Activated CD4-positive, alpha-beta T cell treated with anti-CD3 and anti-CD28 coated beads, Interleukin-2, amount 50 U/mL, for 48 hours (primary cell): ENCODE measurements at places on chromosomes 5 and 9.
A peak's percentile ranks its signal among the peaks of the same experiment; 100 is the strongest.

DNA sequence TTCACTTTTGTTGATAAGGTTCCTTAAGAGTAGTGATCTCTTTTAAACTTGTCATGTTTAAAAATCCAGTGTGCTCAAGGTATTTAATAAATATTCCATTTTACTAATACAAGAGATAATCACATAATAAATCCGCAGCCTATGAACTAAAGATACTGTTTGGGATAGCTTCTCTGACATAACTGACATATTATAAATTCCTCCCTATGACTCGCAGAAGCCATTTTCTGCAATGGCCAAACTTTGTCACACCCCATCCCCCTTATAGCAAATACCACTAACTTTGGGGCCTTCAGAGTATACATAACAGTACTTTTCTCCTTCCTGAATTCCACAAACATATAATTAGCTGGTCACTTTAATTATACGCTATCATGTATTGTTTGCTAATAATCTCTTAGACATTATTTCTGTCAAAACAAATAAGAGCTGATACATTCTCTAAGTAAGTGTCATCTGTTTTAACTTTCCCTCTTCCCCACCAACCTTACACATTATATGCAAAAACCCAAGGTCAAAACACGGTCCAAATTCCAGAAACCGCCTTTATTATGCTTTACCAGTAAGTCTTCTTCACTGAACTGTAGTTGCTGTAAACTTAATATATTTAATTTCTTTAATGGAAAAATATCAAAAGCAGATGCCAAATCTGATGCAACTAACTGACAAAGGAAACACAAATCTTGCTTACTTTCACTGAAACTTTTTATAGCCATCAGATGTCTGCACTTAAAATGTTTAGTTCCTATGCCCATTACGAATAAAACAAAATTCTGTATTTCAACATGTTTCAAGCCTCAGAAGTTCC, 971 bp downstream of the TMEM267 start:
- DNase-seq, result no peak

- DNase-seq, result no peak
Measured at GRCh38 chr9:75096796-75097195, 8.5 kb downstream of the OSTF1 start.

DNA sequence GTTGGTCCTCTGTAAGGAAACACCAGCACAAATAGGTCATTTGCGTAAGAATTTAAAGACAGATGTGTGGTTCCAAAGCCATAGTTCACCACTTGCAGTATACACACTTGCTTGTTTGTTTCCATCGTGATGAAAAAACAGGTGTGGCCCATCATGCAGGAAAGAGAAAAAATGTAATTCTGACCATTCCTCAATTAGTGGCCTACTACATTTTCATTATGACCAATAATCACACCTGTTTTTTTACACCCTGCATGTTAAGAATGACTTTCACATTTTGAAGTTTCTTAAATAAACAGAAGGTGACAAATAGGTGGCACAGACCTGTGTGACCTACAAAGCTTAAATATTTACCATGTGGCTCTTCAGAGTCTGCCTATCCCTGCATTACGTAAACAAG, 2.2 kb upstream of the ICE1 start:
- no peak for DNase-seq

- DNase-seq, result no peak
Measured at GRCh38 chr9:115115924-115116323, 2.0 kb downstream of the TNC start.

DNA sequence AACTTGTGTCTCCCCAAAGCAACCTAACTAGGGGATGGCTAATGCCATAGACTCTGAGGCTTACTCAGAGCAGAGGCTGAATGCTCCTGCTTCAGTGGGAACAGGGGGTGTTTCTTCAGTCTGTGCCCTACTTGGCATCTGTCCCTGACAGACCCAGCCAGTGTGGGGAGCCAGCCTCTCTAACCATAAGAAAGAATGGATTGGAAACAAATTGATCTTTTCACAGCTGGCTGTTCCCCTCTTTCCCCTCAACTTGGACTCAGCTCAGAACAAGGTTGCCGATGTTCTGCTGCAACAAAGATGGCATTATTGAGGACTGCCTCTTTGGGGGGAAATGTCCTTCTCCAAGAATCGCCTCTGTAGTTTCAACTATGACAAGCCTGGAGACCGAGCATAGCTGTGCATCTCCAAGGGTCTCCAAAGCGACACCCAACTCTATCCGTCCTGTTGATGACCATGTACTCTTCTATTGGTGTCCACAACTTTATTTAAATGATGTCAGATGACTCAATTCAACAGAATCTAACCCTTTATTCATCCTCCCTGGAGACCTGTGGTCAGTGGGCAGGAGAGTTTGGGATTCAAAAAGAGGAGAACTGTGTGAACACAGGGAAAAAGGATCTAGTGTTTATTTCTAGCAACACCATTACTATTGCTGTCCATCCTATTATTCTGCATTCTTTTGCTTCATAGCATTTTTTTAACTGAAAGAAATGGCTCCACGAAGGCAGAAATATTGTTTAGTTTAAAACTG, 24.7 kb upstream of the TNC start:
- DNase-seq, result no peak

- no peak for DNase-seq
Measured at GRCh38 chr9:111604054-111604615, 4.7 kb upstream of the PTGR1 start.

- DNase-seq, result no peak
Measured at GRCh38 chr5:69454460-69455249, 37.9 kb upstream of the OCLN start.

GRCh38 chr9:122261469-122261881, 3.2 kb downstream of the RBM18 start:
- DNase-seq, result no peak

DNA sequence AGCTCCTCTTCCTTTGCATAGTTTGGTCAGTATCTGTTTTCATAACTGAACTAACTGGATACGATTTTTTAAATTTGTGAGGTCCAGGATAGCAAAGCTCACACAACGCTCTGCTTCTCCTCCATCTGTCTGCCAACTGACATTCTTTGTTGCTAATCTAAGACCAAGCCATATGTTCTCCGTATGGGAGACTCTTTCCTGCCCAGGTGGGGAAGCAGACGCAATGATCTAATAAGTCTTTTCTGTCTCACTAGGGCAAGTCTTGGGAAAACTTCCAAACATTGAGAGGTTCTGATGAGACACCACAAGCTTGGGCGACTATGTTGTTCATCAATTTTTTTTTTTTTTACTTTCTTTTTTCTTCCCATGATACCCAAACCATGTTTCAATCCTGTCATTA, 558.5 kb downstream of the EFNA5 start:
- no peak for DNase-seq

GRCh38 chr5:10471677-10472076, 30.0 kb downstream of the ROPN1L start:
- DNase-seq, result no peak

DNA sequence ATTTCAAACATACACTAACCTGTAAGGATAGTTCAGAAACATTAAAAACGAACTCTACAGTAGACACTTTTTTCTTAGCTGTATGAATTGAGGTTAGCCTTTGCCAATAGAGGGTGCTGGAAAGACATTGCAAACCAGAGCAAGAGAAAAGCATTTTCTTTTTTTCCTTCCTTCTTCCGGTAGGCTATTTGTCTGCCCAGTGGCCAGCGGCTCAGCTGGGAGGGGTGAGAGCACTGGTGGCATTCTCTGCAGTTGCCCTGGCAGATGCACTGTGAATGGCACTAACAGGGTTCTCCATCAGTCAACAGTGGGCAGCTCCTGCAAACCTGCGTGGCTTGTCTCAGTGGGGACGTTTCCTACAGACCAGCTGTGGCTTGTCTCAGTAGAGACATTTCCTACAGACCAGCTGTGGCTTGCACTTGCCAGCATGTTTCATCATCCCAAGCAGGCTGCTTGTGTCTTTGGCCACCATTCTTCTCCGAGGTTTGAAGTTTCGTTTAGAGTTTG, 984.5 kb upstream of the CDH18 start:
- DNase-seq, result no peak

DNA sequence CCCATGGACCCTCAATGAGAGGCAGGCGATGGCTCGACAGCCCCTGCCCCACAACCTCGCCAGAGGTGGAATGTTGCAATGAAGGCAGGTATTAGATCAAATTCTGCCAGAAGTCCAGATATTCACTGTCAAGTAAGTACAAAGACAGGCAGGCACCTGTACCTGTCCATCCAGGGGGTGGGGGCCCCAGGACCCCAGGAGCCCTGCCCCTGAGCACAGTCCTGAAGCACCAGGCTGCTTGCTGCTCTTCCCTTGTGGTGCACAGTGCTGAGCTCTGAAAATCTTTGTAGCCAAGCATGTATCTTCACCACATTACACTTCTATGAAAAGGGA, 26.2 kb upstream of the HMCN2 start:
- DNase-seq, result no peak

GRCh38 chr5:53219174-53219573, 109.6 kb upstream of the MOCS2 start:
- DNase-seq, result no peak

- DNase-seq, result no peak
Measured at GRCh38 chr9:100581661-100582060, 3.8 kb downstream of the CAVIN4 start.

DNA sequence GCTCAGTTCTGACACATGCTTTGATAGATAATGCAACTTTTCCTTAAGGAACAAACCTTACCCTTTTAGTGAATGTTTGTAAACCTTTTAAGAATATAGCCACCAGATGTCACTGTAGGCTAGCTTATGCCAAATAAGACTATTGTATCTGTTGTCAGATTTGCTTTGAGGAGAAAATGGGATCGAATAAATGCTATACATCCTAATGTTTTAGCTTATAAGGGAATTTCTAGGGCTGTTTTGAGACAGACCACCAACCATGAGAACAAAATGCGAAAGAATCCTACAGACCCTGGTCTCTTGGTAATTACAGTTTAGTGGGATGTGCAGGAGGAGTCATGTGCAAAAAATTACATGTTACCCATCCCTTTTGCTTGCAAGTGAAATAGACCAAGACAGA, 127.6 kb upstream of the NMUR2 start:
- no peak for DNase-seq

DNA sequence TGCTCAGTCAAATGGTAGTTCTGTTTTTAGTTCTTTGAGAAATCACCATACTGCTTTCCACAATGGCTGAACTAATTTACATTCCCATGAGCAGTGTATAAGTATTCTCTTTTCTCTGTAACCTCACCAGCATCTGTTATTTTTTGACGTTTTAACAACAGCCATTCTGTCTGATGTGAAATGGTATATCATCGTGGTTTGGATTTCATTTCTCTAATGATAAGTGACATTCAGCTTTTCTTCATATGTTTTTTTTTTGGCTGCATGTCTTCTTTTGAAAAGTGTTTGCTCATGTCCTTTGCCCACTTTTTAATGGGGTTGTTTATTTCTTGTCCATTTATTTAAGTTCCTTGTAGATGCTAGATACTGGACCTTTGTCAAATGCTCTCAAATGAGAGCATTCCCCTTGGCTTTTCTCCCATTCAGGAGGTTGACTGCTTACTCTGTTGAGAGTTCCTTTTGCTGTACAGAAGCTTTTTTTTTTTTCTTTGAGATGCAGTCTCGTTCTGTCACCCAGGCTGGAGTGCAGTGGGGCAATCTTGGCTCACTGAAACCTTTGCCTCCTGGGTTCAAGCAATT, 58.7 kb upstream of the RGMB start:
- DNase-seq, result no peak

DNA sequence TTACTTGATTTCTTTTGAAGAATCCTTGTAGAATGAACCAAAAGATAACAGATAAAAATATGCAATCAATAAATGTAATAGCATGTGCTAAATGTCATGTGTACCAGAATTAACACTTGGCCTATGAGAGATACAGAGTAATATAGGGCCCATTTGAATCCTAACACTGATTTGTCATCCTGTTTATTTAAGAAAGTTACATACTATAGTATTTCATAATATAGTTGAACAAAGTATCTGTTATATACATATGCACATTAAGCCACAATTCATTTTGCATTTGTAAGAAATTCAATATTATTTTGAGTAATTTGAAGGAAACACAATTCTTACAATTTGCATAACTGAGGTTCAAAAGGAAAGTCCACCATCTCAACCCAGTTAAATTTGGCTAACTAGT, 389.5 kb downstream of the PDE4D start:
- DNase-seq, result no peak

GRCh38 chr5:132687995-132688394, 14.2 kb downstream of the IL4 start:
- DNase-seq, result peak; percentile 36

DNA sequence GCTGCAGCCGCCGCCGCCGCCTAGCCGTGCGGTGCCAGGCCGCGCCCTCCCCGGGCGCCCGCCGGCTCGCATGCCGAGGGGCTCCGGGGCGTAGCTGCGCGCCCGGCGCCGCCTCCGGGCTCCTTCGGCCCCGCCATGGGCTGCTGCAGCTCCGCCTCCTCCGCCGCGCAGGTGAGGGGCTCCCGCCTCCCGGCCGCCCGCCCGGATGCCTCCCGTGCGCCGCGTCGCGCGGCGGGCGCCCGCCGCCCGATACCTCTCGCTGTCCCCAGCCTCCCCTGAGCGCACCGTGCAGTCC, 230 bp downstream of the SLC44A1 start:
- DNase-seq, result no peak

GRCh38 chr5:137563301-137563645, 64.1 kb upstream of the SPOCK1 start:
- no peak for DNase-seq

GRCh38 chr5:176742246-176743105, 67.9 kb upstream of the UNC5A start:
- no peak for DNase-seq

GRCh38 chr5:137092831-137093230, 406.3 kb downstream of the SPOCK1 start:
- DNase-seq, result no peak

DNA sequence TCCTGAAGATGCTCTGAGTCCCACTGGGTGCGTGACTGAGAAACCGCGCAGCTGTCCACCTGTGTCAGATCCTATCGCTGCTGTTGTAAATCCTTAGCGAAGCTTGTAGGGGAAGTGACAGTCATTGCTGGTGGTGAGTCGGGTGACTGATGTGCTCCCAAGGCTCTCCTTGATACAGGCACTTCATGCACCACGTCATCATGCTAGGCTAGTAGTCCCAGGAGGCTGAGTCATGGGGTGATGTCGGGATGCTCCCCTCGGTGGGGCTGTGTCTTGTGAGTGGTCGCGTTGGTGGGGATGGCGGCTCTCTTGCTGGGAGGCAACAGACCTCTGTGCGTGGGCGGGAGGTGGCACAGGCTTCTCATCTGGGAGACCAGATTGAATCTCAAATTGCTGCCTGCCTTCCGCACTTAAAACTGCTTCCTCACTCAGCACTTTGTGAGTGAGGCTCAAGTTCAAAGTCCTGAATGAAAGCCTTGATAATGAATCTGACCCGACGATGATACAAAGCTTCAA, 84.7 kb downstream of the CSNK1A1 start:
- no peak for DNase-seq
